ENCODE measurements at places on chromosomes 13 and 19.
A peak's percentile ranks its signal among the peaks of the same experiment; 100 is the strongest.

DNA sequence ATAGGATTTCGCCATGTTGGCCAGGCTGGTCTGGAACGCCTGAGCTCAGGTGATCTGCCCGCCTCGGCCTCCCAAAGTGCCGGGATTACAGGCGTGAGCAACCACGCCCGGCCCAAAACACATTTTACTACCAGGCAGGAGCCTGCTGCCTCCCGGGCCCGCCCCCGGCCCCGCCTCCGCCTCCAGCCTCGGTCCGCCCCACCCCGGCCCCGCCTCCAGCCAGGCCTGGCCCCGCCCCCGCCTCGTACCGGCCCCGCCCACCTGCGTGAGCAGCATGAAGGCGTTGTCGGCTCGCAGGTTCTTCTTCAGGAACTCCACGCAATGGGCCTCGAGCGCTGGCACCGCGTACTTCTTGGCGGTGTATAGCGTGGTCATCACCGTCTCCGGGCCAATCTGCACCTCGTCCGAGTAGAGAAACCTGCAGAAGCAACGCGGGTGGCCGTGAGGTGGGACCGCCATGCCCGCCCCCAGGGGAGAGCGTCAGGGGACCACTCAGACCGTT is 22.7 kb downstream of the BTBD2 start:
- no peak for DNase-seq

DNA sequence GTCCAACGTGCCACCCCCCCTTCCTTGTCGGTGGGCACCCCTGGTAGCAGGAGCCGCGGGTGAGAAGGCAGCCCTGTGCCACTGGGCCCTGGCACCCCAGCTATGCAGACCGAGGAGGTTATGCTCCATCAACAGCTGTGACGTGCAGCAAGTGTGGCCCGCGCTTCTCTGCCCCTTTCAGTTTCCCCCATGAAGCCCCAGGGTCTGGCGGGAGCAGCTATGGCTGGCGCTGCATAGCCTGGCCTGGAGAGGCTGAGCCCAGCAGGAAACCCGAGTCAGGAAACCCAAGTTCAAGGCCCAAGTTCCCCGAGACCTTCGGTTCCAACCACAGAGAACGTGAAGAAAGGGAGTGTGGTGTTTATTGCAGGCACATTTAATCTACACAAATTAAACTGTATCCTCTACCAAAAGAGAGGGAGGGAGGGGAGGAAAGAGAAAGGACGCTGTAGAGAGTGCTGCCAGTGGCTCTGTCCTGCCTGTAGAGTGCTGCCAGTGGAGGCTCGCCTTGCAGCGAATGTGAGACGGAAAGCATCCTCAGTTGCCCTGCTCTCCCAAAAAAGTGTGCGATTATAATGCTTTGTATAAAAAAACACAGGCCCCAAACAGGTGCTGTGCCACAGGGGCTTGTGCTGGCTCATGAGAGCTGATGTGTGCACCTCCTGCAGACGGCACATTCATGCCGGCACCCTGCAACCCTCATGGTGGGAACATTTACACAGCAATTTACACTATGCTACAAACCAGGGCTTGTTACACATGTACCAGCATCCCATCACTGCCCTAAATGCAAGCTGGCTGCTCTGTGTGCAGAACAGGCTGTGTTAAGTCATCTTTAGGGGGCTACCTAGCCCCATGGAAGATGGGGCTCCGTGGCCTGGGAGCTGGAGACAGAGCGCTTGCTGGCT is 16.3 kb downstream of the POP4 start:
- no peak for DNase-seq

GRCh38 chr19:9128171-9128570 is 1.4 kb upstream of the OR7G3 start:
- DNase-seq: no peak

- peak; percentile 71 for DNase-seq
Observed at GRCh38 chr19:2636897-2637683, 65.4 kb downstream of the GNG7 start.

DNA sequence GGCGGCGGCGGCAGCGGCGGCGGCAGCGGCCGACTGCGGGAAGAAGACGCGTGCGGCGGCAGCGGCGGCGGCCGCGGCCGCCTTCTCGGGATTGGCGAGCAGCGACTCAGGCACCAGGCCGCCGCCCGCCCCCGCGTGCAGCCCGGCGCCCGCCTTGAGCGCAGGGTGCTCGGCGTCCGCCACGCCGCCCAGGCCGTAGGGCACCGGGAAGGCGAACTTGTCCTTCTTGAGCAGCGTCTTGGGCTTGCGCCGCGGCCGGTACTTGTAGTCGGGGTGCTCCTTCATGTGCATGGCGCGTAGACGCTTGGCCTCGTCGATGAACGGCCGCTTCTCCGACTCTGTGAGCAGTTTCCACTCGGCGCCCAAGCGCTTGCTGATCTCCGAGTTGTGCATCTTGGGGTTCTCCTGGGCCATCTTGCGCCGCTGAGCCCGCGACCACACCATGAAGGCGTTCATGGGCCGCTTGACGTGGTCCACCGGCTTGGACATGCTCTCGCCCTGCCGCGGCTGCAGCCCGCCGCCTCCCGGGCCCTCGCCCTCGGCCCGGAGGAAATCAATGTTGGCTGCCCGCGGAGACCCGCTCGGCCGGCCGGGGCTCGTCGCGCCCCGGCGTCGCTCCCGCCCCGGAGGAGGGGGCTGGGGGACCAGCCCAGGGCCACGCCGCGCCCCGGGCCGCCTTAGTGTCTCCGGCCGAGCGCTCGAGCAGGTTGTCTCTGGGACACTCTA is 621 bp downstream of the SOX21 start:
- DNase-seq: no peak

DNA sequence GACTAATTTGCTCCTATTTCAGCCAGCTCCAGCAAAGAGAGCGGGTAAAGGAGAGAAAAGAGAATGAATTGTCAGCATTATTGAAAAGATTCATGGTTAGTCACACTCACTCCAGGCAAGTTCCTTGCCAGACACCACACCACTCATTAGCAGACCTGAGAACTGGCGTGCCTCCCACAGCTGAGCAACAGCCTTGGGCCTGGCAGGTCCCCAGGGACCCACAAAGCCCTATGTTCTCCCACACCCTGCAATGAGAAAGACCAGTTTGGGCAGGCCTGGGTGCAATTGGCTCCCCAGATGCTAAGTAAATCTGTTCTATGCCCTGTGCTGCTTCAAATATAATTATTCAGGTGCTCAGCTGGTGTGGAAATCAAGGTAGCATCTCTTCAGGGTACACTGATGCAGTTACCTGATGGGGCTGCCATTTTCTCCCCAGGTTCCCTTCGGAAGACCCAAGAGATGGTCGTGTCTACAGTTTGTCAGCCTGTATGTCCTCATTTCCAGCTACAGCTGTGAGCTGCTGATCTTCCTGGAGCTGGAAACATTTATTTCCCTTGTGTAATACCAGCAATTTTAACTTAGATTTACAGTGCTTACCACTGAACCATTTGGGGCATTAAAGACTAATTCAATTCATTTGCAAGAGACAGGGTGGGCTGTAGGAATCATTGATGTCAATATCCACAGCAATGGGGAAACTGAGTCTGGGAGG is 405.0 kb downstream of the COG6 start:
- peak; percentile 60 for DNase-seq

GRCh38 chr19:55353356-55353802 is 1.1 kb downstream of the COX6B2 start:
- no peak for DNase-seq

DNA sequence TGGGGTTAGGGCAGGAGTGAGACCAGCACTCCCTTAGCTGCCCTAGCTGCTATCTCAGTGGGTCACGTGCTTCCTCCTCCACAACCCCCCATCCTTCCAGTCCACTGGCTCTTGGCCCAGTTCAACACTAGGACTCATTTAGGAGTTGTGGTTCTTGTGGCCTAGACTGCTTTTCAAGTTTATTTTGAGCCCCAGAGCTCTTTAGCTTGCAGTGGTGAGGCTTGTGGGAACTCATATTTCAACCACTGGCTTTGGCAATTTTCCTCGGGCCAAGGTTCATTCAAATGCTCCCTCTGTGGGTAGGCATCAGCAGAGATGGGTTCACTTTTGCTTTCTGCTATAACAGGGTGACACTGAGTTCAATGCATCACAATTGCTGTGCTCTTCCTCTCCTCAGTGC is 436.2 kb upstream of the SLITRK5 start:
- peak; percentile 4 for DNase-seq

DNA sequence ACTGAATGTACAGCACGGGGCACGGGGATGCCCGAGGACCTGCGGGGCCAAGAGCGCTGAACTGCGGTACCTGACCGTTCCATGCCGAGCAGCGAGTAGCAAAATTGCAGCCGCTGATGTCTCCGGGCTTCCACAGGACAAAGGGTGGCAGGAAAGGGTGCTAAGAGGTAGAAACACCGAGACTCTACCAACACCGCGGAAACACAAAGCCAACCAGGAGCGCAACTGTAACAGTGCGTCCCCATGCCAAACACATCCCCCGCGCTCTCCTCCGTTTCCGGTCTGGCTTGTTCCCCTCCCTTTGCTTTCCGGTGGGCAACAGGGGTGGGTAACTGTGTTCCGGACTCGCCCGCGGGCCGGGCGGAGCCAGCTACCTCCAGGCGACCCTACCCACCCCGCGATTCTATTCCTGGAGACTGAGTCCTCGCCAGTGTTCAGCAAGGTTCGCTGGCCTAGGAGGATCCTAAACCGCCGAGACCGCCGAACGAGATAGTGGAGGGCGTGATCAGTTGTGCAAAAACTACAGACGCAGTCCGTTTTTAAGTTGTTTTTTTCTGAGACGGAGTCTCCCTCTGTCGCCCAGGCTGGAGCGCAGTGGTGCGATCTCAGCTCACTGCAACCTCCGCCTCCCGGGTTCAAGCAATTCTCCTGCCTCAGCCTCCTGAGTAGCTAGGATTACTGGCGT is 34.9 kb upstream of the NEK3 start:
- peak; percentile 82 for DNase-seq

DNA sequence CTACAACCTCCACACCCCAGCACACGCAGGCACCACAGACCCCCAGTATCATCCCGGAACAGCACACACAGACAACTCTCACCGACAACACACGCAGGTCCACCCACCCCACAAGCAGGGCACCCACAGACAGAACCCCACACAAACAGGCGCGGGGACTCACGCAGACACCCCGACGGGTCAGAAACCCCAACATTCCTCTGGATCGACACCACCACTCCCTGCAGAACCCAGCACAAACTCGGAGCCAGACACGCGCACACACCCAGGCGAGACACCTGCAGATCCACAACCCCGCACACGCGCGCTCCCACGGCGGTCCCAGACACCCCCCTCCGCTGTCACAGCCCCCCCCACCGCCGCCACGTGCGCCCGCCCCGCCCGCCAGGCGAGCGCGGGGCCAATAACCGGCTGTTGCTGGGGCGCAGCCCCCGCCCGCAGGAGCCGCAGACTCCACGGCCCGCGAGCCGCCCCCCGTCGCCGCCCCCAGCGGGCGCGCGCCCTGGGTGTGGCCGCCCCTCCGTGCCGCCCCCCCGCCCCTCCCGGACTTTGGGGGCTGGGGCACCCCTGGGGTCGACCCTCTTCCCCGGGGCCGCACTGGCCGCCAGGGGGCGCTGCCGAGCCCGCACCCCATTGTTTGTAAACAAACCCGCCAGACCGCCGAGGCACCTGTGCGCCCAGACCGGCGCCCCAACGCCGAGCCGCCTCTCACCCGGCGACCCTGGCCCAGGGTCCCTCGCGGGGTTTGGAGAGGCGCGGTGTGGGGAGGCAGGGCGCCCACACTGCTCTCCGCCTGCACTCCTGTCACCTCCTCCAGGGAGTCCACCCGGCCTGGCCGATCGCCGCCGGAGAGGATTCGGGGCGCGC is 712 bp downstream of the BBC3 start:
- peak; percentile 67 for DNase-seq

DNA sequence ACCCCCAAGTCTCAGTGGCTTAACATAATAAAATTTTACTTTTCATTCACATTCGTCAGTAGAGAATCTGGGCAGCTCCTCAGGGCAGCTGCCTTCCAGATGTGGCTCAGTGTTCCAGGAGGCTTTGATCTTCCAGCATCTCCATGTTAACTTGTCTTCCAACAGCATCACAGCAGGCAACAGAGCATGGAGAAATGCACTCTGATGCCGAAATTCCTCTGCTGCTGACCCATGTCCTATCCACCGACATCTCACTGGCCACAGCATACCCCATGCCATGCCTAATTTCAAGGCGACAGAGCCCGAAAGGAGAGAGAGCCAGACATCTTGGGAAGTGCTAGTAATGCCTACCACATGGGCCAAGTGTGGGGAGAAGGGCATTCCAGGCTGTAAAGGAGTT is 64.9 kb upstream of the MEDAG start:
- DNase-seq: no peak

DNA sequence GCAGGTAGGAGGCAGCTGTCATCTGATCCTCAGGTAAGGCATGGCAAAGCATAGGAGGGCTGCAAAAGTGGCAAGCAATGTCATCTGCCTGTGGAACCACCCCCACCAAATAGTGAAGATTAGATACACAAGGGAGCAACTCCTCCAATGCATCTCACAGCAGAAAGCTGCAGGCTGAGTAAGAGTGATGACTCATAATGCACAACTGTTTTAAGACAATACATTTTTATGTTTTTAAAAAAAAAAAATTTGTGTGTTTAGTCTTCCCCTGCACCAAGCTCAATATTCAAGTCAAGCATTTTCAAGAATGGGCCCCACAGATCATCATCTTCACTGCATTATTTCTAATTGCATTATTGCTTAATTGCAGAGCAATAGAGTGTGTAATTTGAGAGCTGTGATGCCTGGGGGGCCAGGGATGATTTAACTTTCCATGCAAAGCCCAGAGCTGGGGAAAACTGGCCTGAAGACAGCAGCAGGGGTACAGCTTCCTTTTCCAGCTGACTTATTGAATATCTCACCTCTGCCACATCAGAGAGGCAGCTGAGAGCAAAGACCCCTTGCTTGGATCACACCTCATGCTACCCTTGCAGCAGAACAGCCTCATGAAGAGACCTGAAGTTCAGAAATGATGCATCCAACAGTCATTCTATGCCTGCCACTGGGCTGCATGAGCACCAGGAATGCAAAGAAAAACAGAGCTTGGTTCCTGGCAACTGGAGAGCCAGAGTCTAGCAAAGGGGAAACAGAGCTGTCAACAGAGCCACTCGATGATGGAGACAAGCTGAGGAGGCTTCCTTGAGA is 22.7 kb upstream of the POP4 start:
- no peak for DNase-seq

GRCh38 chr13:41514853-41515395 is 57.6 kb downstream of the RGCC start:
- no peak for DNase-seq

- DNase-seq: no peak
Observed at GRCh38 chr13:36212789-36213188, 1.6 kb downstream of the SOHLH2 start.

DNA sequence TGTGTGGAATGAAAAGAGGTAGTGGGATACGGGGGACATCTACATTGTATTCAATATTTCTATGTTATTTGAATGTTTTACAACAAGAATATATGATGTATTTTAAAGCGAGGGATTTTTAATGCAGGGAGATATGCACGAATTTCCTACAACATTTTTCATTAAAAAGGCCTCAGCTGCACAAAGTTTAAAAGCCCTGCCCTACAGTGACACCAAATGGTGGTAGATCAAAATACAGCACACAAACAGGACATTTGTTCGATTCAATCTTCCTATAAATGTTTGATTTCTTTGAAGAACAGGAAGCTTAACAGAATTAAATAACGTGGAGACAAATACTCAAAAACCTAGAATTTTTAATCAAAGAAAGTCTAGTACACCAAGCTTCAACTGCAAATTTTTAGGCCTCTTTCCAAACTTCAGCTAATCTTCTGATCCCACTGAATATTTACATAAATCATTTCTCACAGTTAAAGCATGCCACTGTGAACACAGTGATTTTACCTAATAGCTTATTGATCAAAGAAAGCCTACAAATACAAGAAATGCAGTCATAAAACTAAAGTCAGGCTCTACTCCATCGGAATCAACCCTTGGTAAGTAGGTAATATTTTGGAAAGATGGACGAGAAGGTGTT is 257.2 kb downstream of the DIAPH3 start:
- DNase-seq: peak; percentile 4

- no peak for DNase-seq
Observed at GRCh38 chr13:30715837-30716236, 19.5 kb upstream of the ALOX5AP start.

GRCh38 chr19:12944104-12944674 is 1.5 kb upstream of the RAD23A start:
- no peak for DNase-seq

Data from RPMI8226 (cell line).